ENCODE measurements at places on chromosomes 1 and 21.

DNA sequence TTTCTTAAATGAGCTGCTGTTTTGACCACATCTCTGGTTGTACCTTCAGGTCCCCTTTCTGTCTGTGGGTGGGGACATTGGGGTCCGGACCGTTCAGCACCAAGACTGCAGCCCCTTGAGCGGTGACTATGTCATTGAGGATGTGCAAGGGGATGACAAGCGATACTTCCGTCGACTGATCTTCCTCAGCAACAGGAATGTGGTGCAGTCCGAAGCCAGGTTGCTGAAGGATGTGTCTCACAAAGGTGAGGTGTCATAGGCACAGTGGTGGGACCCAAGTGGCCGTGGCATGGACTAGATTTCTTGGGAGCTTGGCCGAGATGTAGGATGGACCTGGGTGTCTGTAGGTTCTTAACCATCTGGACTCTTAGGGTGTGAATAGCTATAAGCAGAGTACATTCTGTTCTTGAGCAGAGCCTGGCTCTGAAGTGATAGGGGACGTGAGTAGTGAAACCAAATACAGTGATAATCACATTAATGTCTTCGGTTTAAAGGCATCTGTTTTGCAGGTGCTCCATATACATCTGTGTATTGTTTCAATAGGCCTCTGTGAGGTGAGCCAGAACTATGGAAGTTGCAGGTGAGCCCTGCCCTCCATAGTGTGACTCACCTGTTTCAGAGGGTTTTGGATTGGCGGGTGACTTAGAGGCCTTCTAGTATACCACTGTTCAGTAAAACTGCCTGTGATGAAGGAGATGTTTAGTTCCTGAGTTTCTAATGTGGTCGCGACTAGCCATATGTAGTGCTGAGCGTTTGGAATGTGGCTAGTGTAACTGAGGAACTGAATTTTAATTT, 6.4 kb downstream of the METTL13 start:
- no peak for DNase-seq

DNA sequence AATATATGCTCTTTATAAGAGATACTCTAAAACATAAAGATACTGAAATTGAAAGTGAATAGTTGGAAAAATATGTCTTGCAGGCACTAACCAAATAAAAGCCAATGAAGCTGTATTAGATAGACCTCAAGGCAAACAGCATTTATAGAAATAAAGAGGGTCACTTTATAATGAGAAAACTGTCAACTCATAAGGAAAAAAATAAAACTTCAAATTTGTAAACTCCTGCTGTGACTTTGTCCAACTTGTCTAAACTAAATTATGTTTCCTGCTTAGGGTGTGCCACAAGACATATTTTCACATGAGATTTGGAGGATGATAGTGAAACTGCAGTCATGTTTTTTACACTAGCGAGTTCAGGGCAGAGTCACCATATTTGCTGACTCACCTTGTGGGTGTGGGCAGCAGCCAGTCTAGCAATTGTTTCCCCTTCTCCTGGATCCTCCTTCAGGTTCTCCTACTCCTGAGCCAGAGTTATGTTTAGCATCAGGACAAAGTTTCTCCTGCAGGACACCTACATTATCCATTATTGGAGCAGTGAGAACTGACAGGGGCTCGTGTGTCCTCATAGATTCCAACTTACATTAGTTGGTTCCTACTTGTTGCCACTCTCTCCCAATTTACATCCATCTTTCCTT, 43.8 kb downstream of the CD53 start:
- peak; percentile 68 for DNase-seq

DNA sequence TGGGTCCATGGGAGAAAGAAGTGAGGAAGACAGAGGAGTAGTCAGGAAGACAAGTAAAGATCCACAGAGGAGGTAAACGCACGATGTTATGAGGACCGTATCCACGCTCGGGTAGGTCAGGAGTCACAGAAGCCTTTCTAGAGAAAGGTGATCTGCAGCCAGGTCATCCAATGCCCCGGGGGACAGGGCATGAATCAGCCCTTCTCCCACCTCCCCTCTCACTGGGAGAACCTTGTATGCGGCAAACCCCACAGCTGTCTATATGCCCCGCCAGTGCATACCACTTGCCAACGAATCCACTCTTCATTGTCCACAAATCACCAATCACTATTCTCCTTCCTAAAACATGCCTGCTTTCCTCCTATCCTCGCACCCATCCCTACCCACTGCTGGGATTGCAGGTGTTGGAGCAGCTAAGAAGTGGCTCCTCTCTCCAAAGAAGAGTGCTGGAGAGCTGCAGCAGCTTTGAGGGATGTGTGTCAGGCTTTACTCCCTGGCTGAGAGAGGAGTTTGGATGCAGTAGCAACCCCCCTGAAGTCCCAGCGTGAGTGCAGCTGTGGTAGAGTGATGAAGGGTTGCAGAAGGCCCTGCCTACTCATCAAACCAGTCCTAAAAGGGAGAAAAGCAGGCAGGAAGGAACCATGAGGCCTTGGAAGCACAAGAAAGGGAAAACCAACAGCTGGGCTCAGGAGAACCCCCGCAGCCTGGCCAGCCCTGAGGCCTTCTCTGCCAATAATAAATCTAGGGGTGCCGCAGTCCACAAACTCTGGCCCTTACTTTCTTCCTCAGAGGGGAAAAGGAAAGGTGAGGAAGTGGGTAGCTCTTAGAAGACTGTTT, 102.2 kb upstream of the GADD45A start:
- no peak for DNase-seq

- no peak for DNase-seq
These were observed 27.3 kb upstream of the EPHA2 start for GRCh38 chr1:16183179-16183578.

DNA sequence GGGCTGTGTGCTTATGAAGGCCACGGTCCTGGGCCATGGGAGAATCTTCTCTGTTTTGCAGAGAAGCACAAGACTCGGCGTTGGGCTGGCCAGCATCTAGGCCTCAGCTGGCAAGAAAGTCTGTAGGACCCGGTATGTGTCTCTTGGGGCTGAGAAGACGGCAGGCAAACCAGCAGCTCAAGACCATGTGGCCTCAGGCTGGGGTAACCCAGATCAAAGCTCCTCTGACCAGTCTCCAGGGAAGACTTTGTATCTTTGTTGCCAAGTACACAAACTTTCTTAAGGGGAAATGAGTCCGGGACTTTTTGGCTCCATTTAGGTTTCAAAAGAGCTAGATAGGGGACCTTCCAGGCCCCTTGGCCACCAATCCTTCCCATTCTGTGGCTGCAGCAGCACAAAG, 60.1 kb downstream of the PTP4A2 start:
- DNase-seq, result peak; percentile 68

All from GM12865 (cell line).